ENCODE measurements at places on chromosomes 11 and 22.

- DNase-seq = no peak
Observed at GRCh38 chr22:20432244-20432686, 5.4 kb downstream of the SCARF2 start.

- peak; percentile 57 for DNase-seq
Observed at GRCh38 chr22:45671783-45672563, at the start of gene ATXN10. Gene ATXN10, plus strand, starts transcription at chr22:45671834. Its CDS starts 230 bp downstream, at chr22:45672064.

DNA sequence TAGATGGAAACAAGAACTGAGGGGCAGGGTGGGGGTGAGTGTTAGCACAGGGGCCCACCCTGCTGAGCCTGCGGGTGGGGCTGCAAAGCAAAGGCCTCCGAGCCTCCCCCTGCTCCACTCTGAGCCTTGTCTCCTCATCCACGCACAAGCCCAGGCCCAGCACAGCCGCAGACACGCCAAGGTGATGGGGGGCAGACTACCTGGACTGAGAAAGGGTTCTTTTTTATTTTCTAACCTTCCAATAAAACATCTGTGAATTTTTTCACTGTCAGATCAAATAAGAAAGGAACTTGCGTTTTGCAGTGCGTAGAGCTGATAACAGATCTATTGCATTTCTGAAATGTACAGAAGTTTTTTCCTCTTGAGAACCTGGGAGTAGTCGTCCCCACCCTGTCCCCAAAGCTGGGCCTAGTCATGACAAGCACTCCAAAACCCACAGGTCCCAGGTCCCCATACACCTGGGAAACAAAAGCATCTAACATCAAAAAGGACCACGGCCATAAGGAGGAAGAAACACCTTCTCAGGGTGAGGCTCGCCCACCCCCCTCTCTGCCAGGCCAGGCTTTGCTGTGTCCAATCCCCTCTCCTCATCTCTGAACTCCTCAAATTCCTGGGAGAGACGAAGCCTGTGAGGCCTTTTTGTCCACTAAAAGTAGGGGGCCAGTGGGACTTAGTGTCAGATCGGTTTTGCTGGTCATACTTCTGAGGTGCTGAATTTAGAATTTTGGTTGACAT lies 22.7 kb upstream of the CD5 start:
- no peak for DNase-seq

DNA sequence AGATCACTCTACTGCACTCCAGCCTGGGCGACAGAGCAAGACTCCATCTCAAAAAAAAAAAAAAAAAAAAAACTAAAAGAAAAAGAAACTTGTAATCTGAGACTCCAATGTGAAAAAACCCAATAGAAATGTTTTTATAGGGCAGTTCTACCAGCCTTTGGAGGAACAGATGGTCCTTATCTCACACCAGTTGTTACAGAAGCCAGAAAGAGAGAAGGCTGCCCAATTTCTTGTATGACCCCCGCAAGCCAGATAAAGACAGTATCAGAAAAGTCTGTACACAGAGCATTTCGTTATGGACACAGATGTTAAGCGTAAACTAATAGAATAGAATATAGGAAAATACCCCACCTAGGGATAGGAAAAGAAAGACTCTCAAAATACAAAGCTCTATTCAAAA lies 11.3 kb upstream of the TSGA10IP start:
- no peak for DNase-seq

DNA sequence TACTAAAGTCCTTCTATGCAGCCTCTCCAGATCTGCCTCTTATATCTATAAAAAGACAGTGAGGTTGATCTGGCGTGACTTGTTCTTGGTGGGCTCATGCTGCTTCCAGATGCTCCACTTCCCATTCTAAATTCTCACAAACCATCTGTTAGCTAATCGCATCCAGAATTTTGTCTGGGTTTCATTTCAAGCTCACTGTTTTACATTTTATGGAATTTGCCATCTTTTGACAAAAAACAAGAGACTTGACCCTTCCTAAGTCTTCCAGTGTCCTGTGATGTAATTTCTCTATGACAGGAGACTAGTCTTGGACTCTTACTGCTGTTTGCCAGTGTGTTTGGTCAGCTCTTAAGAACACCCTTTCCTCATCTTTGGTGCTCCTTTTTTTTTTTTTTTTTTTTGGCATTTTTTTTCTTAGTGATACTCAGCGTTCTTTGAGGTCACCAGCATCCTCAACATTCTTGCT lies 23.0 kb downstream of the CRKL start:
- DNase-seq = no peak

- DNase-seq = no peak
Observed at GRCh38 chr11:72642043-72642883, 32.0 kb downstream of the PDE2A start.

DNA sequence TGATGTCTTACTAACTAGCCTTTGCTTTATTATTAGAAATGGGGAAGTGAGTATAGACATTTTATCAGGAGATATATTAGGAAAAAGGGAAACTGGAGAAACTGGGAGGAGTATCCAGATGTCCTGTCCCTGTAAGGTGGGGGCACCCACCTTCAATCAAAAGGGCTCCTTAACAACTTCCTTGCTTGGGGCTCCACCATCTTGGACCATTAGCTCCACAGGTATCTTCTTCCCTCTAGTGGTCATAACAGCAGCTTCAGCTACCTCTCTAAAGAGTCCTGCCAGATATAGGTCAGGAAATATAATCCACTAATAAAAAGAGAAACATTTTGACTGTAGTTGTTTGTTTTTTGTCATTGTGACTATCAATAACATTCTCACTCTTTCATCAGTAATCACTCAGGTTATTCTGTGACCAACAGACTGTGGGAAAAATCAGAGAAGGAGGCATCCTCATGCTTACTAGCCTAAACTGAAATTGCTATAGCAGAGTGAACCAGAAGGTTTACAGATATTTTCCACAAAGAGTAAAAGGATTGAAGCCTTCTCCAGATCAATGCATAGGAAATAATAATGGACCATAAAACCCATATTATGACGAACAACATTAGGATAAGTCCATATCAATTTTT lies 10.4 kb downstream of the OR51B4 start:
- no peak for DNase-seq

DNA sequence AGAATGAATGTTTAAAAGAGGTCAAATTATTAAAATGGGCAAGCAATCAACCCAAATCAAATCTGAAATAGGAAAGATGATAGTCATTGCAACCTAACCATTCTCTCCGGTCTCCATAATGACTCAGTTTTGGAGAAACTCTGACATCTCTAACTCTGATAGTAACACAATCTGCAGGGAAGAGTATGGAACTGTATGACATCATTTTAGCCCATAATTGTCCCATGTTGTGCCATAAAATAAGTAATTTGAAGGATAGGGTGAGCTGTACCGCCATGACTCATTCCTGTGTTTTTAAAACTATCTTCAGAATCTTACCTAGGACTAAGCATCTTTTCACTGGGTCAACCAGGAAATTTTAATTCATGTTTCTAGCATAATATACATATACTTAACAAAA lies 350.8 kb downstream of the DLG2 start:
- no peak for DNase-seq

DNA sequence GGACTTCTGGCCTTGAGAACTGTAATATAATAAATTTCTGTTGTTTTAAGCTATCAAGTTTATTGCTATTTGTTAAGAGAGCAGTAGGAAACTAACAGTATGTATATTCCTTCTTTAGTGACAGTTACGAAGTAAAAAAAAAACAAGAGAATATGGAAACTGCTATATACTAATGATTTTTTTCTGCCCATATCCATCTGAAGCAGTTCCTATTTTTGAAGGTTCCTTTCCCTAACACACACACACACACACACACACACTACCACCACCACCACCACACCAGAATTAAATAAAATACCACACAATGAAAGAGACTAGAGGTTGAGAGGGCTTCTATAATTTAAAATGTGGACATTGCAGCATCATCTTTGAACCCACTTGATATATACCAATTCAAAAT lies 44.4 kb upstream of the CARD18 start:
- no peak for DNase-seq

DNA sequence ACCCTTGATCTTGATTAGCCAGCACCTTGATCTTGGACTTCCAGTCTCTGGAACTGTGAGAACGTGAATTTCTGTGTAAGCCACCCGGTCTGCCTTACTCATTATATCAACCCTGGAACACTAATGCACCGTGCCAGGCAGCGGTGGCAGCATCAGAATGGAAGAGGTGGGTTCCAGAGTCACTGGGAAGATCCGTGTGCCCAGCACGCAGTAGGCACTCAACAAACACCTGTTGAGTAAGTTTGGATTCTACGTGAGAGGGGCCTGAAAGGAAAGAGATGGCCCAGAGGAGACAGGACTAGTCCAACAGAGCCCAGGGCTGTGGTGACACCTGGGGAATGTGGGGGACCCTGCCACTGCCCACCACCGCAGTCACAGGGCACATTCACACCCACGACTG lies 6.6 kb upstream of the UPK3A start:
- no peak for DNase-seq

GRCh38 chr11:70024773-70025045 lies 53.4 kb upstream of the ANO1 start:
- DNase-seq = no peak

DNA sequence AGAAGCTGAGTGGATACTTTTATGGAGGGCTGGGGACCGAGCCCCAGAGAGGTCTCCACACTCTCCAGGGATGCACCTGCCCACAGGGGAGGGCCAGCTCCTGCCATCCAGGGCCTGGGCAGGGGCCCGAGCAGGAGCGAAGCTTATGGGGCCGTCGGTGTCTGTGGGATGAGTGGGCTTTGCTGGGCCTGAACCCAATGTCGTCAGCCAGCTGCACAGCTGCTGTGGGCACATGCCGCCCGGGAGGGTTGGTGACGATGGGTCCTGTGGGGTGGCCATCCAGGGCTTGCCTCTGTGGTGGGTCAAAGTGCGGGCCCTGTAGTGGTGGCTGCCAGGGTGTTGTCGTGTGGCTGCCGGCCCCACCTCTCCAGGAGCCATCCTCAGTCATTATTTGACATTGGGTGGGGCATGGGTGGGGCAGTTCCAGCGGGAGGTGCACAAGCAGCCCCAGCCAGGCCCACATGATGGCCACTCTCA lies 447.1 kb downstream of the TBC1D22A start:
- DNase-seq = no peak

DNA sequence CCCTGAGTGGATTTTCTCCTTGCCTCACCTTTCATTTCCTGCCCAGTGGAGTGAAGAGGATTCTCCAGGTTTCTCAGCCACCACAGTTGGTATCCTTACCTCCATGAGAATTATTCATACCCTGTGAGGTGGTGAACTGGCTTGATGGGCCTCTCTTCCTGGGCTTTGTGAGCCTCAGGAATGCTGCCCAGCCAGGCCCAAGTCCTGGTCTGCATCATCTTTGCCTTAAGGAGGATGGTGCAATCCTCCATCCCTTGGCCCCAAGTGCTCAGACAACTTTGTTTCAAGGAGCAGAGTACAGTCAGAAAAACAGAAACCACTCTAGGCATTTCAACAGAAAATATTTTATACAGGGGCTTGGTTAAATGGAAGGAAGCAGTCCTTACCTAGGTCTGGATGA lies 114.2 kb upstream of the CADM1 start:
- no peak for DNase-seq

DNA sequence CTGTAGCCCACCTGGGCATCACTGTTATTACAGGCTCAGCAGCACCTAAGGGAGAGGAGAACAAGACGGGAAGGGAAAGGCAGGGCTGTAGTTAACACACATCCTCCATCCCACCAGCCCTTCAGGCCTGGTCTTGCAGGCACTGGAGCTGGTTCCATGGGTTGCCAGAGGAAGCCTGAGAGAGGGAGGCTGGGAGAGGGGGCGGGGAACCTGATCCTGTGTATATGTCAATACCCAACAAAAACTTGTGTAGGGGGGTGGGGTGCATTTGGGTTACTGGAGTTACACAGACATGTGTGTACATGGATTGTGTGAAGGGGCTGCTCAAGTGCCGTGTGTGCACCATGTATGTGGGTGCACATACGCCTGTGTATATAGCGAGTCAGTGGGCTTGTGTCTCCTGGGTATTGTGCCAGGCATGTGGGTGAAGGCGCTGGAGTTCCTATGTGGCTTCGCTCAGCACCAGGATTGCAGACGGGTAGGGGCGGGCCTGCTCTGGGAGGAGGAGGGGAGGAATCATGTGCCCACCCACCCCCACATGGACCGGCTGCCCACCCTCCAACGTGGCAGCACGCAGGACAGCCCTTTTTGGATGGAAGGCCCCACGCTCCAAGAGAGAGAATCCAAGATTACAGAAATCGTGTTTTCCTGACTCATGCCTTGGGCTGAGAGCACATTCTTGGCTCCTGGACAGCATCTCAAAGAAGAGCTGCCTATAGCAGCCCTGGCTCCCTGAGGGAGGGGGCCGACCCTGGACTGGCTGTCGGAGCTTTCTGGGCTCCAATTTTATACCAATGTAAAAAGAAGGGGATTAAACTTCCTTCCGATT lies 4.2 kb upstream of the SERPINH1 start:
- no peak for DNase-seq

- DNase-seq = no peak
Observed at GRCh38 chr11:120605469-120605868, 93.9 kb downstream of the GRIK4 start.

- DNase-seq = no peak
Observed at GRCh38 chr11:103480421-103480820, 371.2 kb downstream of the DYNC2H1 start.

- peak; percentile 45 for DNase-seq
Observed at GRCh38 chr22:24134090-24134846, 47.0 kb upstream of the SUSD2 start.

DNA sequence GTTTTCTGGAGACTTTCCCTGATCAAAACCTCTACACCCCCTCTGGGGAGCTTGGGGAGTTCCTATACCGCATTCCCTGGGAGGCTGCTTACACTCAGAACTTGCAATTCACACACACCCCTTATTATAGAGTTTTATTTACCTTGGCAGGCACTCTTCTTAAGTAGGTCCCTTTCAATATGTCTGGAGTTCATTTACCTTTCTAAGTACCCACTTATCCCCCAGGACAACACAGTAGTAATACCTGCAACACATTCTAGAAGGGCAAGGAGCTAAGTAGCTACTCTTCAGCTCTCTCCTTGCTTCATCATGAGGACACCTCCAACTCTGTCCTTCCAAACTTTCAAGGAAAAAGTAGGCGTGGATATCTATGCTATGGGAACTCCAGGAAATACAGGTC lies 127.8 kb upstream of the ANO3 start:
- DNase-seq = no peak

DNA sequence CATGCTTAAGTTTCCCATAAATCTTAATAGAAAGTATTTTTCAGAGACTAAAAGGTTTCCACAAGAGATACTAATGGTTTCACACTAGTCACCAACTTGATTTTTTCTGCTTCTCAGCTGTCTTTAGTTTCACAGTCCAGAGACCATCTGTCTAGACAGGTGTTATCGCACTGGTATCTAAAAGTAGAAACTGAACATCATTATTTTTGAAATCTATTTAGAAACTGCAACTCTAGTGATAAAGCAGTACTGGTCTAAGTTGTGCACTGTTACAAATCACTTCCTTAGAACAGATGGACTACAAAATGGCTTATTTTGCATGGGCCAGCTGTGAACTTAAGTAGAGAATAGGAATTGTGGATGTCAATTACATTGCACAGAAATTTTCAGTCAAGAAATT lies 78.0 kb downstream of the CNTN5 start:
- DNase-seq = no peak

- DNase-seq = no peak
Observed at GRCh38 chr11:32527261-32528175, 56.1 kb upstream of the EIF3M start.

- no peak for DNase-seq
Observed at GRCh38 chr11:73203322-73203721, 14.8 kb upstream of the P2RY2 start.

- DNase-seq = no peak
Observed at GRCh38 chr22:19810381-19811201, 44.1 kb downstream of the GNB1L start.

All from stimulated activated CD4-positive, alpha-beta T cell treated with anti-CD3 and anti-CD28 coated beads, Interleukin-1b, Interleukin-23, amount 100 ng/mL, for 1 hour (primary cell).